ENCODE measurements at places on chromosomes 12 and 14.
A peak's percentile ranks its signal among the peaks of the same experiment; 100 is the strongest.

- no peak for DNase-seq
Observed at GRCh38 chr14:31544816-31545215, 16.4 kb upstream of the NUBPL start.

DNA sequence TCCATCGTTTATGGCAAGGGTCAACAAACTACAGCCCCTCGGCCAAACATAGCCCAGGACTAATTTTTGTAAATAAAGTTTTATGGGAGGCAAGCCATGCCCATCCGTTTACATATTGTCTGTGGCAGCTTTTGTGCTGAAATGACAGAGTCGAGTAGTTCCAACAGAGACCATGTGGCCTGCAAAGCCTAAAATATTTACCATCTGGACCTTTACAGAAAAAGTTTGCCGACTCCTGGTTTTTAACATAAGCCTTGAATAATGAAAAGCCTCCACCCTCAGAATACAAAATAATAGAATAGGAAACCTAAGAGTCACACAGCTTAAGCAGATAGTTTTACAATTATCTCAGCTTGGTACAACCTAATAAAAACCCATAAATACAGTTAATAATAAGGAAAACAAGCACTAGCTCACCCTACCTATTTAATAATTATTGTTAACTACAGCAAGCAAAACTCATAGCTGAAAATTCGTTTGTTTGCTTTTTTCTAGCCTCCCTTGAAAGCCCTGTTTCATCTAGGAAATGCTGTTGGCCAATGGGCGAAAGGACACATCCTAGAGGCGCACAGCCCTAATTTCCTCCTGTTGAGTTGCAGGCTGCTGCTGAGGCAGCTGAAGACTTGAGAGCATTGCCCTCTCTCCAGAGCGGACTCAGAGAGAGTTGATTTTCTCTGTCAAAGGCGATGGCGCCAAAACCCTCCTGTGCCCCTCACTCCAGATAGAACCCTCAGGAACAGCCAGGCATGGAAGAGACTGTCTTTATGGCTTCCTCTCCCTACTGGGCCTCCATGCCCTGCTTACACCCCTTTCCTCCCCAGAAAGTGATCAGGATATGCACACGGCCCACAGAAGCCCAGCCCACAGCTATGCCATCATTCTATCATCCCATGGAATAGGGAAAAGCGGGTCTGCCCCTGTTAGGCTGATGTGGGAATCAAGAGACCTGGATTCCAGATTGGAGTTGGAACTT, 107.2 kb downstream of the DPF3 start:
- no peak for DNase-seq

DNA sequence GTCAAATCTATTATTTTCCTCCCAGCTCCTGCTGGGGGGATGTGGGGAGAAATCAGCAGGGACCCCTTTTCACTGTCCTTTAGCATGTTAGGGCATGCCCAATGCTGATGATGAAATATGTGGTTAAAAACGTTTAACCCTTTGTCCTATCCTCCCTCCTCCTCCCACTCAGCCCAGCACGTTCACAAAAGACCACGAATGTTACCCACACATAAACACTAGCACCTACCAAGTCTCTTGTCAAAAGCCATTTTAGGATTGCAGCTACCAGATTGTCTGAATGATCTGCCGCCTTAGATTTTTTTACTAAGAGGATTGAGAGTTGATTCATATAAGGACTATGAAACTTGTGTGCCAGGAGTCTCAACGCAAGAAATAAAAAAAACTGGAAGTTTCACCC, 70.4 kb downstream of the TBK1 start:
- no peak for DNase-seq

- no peak for DNase-seq
Observed at GRCh38 chr12:28569698-28570411, 379.6 kb downstream of the CCDC91 start.

GRCh38 chr12:7935590-7936581, at the start of gene SLC2A3:
Gene SLC2A3, minus strand, starts transcription at chr12:7936187. Its CDS starts 153 bp downstream, at chr12:7936034.
- peak; percentile 91 for DNase-seq

DNA sequence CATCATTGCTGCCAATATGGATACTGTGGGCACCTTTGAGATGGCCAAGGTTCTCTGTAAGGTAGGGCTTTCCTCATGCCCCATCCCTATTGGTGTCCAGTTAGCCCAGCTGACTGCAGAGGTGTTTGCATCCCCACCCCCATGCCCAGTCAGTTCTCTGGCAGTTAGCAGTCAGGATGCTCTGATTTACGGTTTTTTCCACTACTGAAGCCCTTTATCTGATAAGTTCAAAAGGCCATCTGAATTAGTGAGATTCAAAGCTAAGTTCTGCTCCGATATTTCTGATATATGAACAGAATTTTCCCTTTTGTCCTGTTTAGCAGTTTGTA, 773 bp downstream of the GMPR2 start:
- no peak for DNase-seq

DNA sequence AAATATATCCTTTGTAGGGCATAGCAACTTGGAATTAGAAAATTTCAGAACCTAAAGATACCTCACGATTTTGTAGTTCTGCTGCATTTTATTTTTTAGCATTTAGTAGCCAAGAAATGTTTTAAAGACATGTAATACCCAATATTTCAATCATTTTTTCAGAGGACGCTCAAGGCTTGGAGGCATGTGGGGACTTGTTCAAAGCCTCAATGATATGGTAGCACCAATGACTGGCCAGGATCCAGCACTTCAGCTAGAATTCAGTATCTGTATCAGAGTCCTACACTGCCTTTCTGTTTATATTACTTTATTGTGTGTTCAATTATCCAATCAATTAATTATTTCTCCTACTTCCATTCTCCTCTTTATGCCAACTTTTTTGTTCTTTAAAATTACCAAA, 154.8 kb upstream of the NEDD1 start:
- no peak for DNase-seq

DNA sequence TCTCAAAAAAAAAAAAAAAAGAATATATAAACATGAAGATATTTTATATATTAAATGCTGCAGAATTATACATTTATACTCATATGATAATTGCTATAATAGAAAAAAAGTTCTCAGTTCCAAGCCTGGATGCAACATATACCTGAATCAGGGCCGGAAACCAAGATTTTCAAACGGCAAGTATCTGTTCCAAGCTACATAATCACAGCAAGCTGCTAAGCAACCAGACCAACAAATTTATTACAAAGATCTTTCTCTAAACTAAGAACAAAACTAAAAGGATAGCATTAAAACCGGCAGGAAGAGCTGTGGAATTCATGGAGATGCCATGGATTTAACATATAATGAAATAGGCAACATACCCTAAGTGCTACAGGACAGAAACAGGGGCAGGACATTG, 7.1 kb downstream of the RACGAP1 start:
- DNase-seq, result no peak

DNA sequence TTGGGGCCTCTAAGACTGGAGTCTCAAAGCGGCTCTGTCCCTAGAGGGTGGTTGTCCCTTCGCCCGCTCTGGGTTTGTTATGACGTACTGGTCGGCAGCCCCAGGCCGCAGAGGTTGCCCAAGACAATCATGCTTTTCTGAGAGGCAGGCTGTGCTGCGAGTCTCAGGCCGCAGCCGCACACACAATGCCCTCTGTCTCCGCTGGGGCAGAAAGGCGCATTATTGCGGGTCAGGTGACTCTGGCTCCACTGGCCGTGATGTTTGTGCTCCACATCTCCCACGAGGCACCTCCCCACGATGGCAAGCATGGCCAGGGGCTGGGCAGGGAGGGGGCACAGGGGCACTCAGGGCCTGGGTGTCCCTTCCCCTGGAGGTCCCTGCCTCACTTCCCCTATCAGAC, 21.0 kb upstream of the PLEKHG3 start:
- DNase-seq, result no peak

DNA sequence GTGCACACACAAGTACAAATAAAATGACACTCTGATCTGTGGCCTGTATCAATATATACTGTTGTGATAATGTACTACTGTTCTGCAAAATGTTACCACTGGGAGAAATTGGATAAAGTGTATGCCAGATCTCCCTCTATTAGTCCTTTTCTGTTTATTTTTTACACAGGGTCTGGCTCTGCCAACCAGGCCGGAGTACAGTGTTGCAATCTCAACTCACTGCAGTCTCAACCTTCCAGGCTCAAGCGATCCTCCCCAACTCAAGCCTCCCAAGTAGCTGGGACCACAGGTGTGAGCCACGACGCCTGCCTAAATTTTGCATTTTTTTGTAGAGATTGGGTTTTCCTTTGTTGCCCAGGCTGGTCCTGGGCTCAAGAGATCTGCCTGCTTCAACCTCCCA, 1.9 kb downstream of the NT5DC3 start:
- DNase-seq, result no peak

- no peak for DNase-seq
Observed at GRCh38 chr14:93544212-93544611, 113.5 kb downstream of the UNC79 start.

DNA sequence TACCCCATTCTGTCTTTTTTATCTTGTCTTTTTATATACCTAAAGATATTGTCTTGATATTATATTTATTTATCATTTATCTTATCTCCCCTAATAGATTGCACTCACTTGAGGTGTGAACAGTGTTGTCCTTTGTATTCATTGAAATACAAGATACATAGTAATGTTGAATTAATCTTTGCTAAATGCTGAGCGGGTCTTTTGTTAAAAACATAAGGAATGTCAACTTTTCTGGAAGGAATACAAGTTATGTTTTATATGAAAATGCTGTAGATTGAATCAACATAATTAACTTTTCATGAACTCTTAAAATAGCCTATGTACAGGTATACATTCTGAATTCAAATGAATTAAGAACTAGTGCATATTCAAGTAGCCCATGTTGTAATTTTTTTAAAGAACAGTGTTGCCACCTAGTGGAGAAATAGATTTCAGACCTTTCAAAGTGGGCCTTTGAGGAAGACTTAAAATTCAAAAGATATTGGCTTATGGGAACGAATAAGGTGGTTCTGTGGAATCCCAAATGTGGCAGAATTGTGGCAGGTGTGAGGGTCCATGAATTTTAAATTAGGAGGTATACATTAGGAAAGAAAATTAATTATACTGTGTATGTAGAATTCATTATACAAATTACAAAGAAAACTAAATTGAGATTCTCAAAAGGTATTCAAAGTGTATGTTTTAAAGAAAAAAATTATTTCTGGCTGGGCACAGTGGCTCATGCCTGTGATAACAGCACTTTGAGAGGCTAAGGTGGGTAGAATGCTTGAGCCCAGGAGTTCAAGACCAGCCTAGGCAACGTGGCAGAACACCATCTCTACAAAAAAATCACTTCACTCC, 19.1 kb downstream of the BBOF1 start:
- peak; percentile 8 for DNase-seq

DNA sequence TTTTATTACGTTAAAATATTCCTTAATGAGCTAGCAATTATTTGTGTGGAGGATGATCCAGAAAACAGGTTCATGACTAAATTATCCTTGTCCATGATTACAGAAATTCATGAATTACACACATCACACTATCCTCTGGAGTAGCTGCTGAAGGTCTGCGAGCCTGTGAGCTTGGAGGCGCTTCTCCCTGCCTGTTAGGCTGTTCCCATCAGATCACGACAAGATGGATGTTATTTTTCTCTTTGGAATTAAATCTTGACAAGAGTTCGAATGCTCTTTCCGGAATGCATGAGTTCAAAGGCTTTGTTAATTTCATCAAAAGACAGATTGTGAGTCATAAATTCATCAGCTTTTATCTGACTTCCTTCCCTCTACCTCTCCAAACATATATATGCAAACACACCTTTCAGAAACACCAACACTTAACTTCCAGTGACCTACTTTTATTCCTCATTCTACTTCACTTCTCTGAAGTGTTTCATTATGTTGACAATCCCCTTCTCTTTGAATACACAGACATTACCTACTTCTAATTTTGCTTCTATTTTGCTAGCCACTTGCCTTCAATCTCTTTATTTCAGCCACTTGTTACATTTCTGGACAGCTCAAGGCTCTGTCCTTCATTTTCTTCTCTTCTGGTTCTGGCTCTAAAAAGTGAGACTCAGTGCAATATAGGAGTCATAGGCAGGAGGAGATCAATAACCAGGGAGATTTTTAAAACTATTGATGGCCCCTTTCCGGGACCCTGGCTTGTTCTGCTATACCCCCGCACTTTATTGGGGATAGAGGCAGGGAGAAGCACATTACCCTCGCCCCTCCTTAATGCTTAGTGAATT, 274.6 kb downstream of the BTG1 start:
- DNase-seq, result no peak

DNA sequence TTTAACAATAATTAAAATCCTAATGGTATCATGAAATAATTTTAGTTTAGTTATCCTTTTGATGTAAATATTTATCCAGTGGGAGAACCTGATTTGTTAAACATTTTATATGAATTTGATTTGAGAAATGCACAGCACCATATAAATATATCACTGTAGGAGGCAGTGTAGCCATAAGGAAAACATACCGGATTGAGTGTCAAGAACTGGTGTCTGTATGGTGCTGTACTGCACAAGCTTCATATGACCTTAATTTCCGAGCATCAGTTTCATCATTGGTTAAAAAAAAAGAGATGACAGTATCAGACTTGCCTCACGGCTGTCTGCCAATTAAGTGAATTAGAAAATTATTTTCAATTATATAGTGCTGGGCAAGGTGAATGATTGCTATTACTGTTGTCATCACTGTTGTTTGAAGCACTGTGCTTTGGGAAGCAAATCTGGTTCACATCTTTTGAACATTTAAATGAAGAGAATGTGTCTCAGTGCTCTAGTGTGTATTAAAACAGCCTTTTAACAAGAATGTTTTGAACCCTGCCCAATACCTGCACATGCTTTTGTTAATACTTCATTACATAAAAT, 72.1 kb downstream of the TMTC2 start:
- DNase-seq, result no peak

GRCh38 chr12:76337583-76337982, 10.6 kb downstream of the BBS10 start:
- no peak for DNase-seq

DNA sequence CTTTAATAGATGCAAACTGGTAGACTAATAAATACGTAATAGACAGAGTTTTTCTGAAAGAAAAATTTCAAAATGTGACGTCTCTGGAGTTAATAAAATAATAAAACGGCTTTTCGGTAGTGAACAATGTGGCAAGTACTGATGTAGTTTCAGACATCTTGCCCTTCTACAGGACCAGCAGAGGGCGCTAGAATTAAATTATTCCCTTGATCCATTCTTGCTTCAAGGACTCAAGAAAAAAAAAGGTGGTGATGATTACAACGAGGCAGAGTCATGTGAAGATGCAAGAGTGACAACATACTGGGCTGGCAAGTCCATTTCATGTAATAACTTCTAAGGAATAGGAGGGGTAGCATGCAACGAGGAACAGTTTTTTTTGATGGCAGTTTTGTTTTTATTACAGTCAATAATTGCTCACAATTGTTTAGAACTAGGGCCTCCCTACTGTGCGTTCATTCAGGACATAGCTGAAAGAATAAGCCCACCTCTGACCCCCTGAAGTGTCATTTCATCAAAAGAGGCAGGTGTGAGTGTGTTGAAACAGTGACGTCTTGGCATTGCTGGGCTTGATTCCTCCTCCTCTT, 101.0 kb upstream of the GZMB start:
- DNase-seq, result peak; percentile 68

- DNase-seq, result no peak
Observed at GRCh38 chr12:13105781-13106180, 2.3 kb upstream of the GSG1 start.

- no peak for DNase-seq
Observed at GRCh38 chr14:28057359-28058296, 709.0 kb upstream of the FOXG1 start.

All from NT2/D1 (cell line).